Inflammatory macrophage treated with lipopolysaccharide for 4 hours (primary cell): ENCODE measurements at places on chromosomes 12 and 14.
A peak's percentile ranks its signal among the peaks of the same experiment; 100 is the strongest.

- no peak for DNase-seq
These were observed 43.0 kb downstream of the DIP2B start for GRCh38 chr12:50547742-50548141.

DNA sequence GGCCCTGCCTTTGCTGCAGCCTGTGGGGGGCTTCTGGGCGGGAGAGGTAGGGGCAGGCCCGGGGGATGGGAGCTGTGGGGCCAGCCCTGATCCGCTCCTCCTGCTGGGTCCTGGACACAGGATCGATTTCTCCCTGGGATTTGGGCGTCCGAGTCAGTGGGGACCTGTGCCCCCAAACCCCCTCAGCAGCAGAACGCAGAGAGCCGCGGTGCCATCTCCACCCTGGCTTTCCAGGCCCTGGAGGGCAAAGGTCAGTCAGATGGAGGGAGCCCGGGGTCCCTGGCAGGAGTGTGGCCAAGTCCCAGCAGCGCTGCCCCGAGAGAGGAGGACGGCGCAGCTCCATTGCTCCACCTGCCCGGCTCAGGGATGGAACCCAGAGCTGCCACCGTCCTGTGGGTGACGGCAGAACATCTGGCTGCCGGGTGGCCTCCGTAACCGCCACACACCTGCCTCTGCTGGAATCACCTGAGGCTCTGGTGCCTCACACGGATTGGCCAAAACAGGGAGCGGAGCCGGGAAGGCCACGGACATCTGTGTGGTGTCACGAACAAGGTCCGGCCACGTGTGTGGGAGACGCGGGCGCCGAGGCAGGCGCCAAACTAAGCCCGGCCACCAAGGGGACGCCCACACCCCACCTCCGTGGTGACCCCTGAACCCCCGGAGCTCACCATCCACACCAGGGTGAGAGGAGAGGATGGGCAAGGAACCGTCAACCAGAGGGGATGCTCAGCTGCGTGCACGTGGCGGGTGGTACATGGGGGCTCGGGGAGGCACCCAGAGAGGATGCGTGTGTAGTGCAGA lies 80.3 kb upstream of the FBRSL1 start:
- DNase-seq, result no peak

DNA sequence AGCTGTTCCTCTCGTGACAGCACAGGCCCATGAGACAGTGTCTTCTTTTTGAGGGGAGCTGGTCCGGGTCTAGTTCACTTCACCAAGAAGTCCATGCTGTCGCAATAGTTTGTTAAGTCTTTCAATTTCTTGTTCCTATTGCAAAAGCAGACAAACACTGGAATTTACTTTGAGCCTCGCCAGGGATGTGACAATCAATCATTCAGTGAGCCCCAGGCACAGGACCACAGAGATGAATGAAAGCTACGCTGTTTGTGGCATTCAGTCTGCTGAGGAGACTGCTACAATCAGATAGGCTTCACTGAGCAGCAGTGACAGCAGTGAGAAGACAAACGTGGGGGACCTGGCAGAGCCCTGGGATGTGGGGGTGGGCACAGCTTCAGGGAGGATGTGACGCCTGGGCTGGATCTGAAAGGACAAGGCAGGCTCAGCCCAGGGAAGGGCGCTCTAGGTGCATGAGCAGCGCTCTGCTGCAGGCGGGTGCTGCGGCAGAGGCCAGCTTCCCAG lies 35.5 kb downstream of the TCTN1 start:
- peak; percentile 78 for DNase-seq

DNA sequence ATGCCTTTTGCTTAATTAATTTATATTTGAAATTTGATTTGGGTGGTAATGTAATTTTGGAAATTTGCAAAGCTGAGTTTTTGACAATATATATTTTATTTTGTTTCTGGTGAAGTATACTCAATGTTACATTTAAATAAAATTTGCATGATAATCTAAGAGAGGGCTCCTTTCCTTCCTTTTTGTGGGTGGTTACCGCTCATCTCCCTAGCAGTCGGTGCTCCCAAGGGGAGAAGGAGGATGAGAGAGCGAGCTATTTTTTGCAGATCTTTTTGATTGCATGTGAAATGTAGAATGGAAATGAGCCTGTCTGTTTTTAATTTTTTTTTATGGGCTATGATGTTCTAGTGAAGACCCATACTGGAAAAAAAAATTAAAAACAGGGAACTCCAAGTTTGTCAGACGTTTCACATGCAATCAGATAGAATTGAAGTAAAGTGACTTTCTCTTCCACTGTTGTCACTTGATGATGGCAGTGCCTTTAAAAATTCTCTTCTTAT lies 39.8 kb downstream of the MSRB3 start:
- no peak for DNase-seq

DNA sequence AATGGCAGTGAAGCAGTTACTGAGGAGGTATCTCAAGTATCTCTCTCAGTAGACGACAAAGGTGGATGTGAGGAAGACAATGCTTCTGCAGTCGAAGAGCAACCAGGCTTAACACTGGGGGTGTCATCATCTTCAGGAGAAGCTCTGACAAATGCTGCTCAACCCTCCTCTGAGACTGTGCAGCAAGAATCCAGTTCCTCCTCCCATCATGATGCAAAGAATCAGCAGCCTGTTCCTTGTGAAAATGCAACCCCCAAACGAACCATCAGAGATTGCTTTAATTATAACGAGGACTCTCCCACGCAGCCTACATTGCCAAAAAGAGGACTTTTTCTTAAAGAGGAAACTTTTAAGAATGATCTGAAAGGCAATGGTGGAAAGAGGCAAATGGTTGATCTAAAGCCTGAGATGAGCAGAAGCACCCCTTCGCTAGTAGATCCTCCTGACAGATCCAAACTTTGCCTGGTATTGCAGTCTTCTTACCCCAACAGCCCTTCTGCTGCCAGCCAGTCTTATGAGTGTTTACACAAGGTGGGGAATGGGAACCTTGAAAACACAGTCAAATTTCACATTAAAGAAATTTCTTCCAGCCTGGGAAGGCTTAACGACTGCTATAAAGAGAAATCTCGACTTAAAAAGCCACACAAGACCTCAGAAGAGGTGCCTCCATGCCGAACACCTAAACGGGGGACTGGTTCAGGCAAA lies 216.6 kb downstream of the AKAP6 start:
- DNase-seq, result no peak

- DNase-seq, result no peak
These were observed 101.3 kb downstream of the TMEM121 start for GRCh38 chr14:105627701-105628100.

DNA sequence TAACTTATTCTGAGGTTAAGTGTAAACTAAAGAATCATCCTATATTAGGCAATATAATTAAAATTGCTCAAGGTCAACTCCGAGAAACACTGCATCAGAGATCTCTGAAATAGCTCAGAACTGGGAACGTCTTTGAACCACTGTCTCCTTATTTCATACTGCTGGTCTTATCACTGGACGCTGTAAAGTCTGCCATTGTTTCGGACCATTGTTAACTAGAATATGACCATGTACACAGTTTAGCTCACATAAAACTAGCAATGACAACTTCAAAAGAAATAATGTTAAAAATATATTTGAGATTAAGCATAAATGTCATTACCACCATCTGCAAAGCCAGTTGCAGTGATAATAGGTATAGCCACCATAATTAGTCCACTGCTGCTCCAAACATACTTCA lies 2.9 kb downstream of the ABCD2 start:
- no peak for DNase-seq

GRCh38 chr14:86404425-86404824 lies 874.5 kb downstream of the FLRT2 start:
- no peak for DNase-seq

- DNase-seq, result no peak
These were observed 218.7 kb downstream of the RASSF9 start for GRCh38 chr12:85617307-85618091.

DNA sequence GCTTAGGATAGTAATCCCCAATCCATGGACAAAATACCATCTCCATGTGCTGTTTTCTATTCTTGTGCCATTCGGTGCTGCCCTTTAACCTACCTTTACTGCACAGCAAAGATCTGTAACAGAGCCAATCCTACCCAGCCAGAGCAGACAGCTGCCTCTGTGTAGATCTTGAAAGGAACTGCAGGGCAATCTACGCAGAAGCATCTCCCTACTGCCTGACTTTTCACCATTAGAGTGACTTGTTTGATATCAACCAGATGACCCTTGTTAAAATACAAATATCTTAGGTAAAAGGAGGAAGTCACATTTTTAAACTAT lies 33.9 kb upstream of the PPM1A start:
- DNase-seq, result no peak

- DNase-seq, result no peak
These were observed 271.2 kb upstream of the NAV3 start for GRCh38 chr12:77559400-77560074.

GRCh38 chr12:110750784-110751461 lies 8.2 kb upstream of the PPP1CC start:
- DNase-seq, result no peak

GRCh38 chr12:51508285-51508684 lies 82.7 kb upstream of the SCN8A start:
- no peak for DNase-seq

DNA sequence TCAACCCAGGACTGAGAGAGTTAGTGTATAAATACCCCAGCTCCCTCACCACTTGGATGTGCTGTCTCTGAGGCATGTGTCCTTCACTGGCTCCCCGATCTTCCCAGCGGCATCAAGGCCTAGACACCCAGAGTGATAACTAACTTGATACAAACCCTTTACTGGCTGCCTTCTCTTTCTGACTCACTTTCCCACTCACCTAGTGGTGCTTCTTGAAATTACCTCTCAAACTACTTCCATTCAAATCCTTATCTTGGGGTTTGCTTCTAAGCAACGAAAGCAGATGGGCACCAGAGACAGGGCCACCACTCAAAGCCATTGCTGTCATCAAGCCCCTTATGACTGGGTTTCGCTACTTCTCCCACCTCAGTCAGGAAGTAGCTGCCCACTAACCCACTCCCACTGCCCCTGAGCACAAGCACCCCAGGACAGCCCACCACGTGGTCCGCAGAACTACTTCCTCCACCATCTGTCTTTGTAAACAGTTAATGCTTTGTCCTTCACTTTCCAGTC lies 17.2 kb downstream of the ZFP36L1 start:
- peak; percentile 42 for DNase-seq

DNA sequence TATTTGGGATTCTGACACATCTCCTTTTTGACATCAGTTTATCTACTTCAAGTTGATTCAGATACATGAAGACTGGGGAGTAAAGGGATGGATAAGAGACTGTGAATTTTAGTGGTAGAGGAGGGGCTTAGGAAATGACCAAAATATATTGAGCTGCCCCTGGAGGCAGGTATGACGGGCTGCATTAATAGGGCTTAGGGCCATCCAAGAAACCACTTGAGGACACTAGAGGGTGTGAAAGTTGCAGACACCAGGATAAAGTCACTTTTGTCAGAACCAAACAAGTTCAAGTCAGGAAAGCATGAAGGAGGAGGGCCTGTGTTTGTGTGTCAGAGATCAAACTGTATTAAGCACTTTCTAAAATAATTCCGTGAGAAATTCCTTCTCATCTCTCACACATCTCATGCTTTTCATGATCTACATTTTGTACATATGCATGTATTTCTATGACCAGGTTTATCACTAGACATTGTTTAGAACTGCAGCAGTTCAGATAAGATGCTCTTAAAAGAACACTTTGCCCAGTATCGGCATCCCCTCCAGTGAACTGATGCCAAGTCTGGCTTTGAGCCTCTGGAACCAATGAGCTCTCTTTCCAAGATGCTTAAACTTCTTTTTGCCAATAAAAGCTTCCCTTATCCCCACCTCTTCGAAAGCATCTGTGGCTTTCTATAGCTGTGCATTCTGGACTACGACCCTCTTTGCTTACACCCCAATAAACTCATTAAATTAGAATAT lies 136.9 kb downstream of the SLC38A1 start:
- no peak for DNase-seq

GRCh38 chr12:47741340-47741703 lies 16.0 kb upstream of the ENDOU start:
- peak; percentile 51 for DNase-seq

DNA sequence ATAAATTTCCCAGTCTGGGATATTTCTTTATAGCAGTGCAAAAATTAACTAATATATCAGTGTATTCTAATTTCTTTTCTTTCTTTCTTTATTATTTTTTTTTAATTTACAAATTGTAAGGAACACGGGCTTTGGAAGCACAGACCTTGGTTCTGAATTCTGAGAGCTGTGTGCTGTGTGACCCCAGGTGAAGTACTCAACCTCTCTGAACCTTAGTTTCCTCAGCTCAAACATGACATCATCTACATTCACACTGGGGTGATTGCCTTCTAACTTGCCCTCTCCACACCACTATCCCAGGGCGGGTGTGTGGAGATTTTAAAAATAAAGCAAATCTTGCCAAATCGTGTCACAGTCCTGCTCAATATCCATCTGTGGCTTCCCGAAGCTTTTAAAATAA lies 282.8 kb downstream of the C12orf75 start:
- no peak for DNase-seq

- no peak for DNase-seq
These were observed 33.8 kb downstream of the CCDC38 start for GRCh38 chr12:95908573-95908972.

DNA sequence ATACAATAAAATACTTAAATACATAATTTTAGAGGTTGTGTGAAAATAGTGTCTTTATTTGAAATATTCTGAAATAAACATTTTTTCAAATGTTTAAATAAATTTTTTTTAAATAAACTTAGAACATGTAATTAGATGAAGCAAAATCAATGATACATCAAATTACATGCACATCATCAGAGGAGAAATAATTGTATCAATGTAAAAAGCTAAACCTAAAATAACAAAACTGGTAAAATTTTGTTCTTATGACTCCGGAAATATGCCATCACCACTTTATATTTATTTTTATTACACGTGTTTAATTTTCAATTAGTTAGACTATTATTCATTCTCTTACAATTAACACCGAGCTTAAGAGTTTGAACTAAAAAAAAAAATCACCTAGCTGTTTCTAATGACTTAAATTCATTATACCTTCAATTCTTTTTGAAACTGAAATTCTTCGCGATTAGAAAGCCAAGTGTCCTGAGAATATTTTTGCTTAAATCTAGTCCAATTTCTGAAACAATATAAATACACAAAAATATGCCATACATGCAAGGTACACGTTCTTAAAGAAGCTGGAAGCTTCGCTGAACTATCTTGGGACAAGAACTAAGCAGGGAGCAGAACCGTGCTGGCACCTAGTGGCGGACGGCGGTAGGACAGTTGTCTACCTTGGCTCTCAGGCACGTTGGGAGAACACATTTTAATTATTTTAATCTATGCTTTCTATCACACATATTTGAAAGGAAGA lies 230.5 kb downstream of the SLC25A21 start:
- peak; percentile 28 for DNase-seq

DNA sequence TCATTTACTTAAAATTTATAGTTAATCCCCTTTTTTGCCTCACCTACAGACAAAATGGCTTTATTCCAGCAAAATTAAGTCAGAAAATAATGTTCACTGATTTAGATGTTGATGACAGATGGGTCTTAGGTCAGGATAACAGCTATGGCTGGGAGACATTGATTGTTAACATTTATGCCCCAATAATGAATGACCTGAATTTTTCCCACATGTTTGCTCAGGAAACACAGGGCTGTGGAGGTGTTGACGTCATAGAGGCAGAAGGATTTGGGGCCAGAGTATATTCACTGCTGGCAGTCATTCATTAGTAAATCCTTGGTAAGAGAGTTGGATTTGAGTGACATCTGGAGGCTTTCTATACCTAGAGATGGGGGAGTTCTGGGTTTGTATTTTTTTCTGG lies 121.3 kb downstream of the PDE3A start:
- no peak for DNase-seq
